ENCODE measurements at places on chromosomes 3 and 15.

DNA sequence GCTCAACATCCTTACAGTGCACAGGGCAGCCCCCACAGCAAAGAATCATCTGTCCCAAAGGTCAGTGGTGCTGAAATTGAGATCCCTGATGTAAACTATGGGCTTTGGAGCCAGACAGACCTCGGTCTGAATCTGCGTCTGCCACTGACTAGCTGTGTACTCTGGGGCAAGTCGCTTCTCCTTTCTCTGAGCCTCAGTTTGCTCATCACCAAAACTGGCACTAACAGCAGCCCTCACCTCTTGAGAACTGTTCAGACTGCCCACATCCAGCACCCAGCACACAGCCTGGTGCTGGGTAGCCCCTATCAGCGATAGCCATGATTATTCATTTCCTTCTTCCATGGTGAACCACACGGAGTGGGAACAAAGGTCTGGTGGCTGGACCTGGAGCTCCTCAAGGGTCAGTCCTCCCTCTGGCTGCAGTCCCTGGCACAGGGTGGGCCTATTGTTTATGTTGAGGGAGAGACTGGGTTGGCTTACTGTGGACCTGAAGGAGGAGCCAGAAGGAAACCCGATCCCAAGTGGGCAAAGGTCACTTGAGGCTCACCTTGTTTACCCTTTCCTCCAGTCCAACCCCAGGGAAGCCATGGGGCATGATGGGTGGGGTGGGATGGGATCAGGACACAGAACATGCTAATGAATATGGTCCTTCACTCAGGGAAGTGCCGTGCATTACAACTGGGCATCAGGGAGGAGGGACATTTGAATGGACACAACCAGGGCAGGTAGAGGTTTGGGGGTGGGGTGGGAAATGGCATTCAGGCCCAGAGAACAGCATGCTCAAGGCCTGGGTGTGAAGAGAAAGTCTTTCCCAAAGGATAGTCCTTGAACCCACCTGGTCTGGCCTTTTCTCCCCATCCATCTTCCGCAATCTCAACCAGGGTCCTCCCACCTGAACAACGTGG lies 1.6 kb upstream of the PRKCD start:
- DNase-seq = no peak

- no peak for DNase-seq
Measured at GRCh38 chr3:42014921-42015533, 53.1 kb upstream of the ULK4 start.

- no peak for DNase-seq
Measured at GRCh38 chr3:191236646-191237045, 37.6 kb downstream of the OSTN start.

GRCh38 chr3:117101697-117102096 lies 392.1 kb downstream of the TUSC7 start:
- DNase-seq = no peak

- DNase-seq = no peak
Measured at GRCh38 chr15:76165951-76166350, 106.2 kb downstream of the TMEM266 start.

- DNase-seq = no peak
Measured at GRCh38 chr15:35058534-35059054, 26.5 kb downstream of the NANOGP8 start.

GRCh38 chr3:72306800-72307341 lies 521.9 kb upstream of the PROK2 start:
- no peak for DNase-seq

- DNase-seq = no peak
Measured at GRCh38 chr15:64611085-64611725, 150.8 kb downstream of the ZNF609 start.

DNA sequence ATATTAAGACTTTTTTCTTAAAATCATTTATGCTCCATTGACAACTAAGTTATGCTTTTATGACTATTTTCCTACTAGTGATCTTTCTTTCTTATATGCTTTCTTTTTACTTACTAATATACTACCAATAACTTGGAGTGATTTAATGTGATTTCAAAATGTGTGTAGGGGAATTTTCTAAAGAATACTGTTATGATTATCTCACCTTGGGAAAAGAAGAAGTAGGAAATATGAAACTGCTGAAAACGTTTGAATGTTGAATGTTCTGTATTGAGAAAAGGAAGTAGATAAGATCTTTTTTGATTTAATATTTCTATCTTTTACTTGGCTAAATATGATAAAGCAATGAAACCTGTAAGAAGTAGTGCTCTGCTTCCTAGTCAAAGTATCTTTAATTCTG lies 7.8 kb upstream of the CD200R1 start:
- no peak for DNase-seq

DNA sequence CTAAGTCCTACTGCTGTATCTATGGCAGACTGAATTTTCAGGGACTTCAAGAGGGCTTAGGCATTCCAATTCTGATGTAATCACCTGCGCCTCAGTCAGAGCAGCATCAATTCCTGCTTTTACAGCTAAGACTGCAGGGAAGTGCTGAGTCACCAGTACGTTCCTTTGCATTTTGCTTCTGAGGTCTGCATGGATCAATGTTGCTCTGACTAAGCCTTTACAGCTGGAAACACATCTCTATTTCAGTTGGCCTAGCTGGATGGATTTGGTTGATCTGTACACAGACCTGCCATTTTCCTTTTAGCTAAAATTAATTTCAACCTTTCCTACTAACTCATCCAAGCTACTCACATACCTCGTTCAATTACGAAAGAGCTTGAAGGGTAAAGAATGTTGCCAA lies 51.3 kb downstream of the ETV5 start:
- DNase-seq = no peak

DNA sequence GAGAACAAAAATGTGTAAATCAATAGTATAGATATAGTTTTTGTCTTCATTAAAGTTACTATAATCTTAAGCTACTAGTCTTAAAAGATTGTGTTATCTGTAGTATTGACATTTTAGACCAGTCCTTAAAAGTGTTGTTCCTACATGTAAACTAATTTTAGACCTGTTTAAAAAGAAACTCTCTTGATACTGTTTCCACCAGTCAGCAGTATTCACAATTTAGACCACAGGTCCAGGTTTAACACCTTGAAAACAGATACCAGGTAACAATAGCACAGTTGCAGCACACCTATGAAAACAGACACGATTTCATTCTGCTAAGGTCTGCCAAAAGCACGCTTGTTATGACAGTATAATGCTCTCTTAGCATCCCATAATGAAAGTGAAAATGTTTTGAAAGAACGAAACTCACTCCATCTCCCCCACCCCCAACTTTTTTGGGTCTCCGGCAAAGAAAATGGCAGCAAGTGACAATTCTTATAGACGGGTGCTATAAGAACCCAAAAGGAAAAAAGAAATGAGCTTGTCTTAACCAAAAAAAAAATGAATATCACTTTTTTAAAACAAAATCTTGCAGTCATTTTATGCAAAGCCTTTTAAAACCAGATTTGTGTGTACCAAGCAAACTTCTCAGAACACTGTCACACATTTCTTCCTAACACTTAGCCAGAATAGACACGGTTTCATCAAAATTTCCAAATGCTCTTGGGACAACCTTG lies 1.6 kb downstream of the EIF4E3 start:
- no peak for DNase-seq

DNA sequence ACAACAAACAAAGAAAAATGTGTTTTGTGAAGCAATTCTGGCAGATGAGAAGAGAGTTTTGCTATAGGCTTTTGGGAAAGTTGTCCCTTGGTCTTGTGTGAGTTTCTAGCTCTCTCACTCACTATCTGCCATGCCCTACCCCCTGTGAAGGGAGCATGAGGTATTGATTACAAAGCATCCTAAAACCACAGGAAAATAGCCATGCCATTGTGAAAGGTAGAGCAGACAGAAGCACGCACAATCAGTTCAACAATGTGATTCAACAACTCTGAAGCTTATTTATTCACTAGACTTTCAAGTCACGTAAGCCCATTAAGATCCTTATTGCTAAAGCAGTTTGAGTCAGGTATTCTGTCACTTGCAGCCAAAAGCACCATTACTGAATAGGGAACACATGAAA lies 6.5 kb upstream of the AQR start:
- no peak for DNase-seq

- no peak for DNase-seq
Measured at GRCh38 chr3:108602935-108603294, 13.4 kb downstream of the DZIP3 start.

DNA sequence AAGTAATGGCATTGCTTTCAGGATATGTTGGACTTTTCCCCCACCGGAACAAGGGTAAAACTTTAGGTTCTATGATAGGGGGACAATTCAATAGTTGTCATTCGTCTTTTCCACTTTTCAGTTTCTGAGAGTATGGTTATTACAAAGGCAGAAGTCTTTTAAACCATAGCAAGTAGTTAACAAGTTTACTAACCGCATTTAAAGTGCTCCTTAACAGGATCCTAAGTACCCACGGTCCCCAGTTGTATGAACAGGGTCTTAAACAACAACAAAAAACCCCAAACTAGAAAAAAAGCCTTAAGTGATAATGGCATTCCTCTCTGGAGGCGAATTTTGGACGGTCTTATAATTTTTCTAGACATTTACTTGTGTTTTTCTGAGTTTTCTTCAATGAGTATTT lies 831 bp downstream of the IFT57 start:
- DNase-seq = no peak

DNA sequence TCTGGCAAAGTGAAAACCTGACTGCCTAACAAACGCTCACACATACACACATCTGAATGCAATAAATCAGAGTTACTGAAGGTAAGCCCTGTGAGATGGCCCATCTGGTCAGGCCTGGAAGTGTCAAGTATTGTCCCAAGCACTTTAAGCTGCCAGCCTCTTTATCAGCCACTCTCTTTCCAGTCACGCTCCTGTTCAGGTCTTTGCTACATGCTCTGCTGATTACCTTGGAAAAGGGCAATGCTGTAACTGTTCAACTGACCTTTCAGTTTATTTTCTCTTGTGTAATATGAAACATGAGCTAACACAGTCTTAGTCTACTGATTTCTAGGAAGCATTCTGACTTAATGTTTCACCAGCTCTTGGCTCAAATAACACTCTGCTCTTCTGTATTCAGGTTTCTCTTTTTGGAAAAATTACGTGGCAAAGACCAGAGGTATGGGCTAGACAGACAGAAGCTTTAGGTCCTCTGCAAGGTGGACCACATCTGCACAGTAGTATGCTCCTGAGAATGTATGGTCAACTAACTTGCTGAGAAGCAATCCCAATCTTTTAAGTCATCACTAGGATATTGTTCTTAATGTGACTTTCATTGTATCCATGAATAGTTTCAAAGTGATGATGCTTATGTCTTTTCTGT lies 44.5 kb downstream of the GBE1 start:
- DNase-seq = no peak

- DNase-seq = no peak
Measured at GRCh38 chr15:69009341-69009740, 5.2 kb upstream of the NOX5 start.

GRCh38 chr3:139203752-139204151 lies 140.1 kb upstream of the MRPS22 start:
- DNase-seq = no peak

DNA sequence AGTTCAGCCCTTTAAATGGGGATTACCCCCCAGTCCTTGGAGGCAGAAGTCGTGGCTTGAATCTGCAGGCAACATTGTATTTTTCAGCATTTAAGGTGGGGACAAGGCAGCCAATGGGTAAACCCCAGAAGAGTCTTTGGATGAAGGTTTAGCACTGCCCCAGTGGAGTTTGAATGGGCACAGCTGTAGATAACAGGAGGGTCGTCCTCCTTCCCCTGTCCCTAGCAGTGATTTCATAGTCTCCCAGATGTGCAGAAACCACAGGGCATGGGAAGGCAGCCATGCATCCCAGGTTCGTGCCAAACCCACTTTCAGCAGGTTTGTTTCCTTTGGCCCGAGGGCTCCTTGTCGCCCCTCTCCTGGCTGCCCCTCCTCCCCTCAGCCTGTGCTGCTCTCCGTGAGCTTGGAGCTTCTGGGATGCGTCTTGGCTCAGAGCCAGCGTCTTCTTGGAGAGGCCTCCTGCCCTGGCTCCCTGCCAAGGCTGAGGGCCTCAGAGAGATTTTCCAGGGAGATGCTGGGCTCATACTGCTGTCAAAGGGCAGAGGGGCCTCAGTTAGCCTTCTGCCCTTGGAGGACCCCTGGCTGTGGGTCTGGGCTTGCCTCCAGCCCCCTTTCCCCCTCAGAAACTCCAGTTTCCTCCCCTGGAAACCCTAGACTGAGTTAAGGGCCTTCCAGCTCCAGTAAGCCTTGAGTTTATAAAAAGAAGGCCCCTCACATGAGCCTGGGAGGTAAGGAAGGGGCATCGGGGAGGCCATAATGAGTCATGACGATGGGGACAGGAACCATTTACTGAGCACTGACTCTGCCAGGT lies 48.9 kb upstream of the POLG start:
- no peak for DNase-seq

- peak; percentile 34 for DNase-seq
Measured at GRCh38 chr3:57729334-57730045, 26.6 kb upstream of the SLMAP start.

DNA sequence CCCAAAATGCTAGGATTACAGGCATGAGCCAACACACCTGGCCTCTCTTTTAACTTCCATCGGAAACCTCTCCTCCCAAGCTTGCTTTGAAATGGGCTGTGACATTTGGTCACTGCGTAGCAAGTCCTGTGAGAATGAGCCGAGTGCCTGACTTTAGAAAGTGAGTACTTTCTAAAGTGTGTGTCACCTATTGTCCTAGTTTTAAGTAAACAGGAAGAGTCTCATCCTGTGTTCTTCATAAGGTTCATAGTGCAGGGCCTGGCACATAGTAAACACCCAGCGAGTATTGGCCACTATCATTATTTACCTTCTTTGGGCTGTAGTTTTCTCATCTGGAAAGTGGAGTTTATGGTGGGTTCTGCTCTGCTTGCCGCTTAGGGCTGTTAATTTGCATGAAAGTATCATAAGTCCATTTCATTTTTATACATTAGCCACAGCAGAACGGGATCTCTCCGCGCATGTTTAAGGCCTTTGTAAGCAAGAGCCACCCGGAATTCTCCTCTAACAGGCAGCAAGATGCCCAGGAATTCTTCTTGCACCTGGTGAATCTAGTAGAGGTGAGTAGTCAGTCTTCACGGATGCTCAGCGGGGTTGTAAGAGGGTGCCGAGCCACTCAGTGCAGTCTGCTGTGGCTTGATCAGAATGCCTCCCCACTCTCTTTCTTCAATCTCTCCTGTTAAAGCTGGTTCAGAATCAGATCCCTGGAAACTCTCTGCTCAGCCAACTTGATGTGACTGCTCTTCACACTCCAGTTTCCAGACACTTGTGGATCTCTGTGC lies 87.2 kb downstream of the USP13 start:
- DNase-seq = no peak

- DNase-seq = no peak
Measured at GRCh38 chr3:182794455-182795388, 1.4 kb downstream of the ATP11B start.

DNA sequence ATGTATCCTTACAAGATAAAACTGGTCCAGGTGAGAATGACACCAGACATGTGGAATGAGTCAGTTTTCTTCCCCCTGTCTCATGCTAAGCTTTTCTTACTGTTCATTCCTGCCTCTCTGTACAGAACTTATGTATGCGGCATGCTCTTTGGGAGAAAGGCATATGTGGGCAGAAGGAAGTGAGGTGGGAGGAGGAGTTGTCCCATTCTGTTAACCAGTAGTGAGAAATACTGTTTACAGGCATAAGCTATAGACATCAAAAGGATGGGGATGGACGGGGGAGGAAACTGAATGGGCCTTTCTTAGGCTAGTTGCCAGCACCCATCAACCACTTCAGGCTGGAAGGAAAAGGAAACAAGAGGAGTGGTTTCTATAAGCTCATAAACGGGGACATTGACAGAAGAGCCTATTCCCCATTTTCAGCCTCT lies 143.6 kb upstream of the BHLHE40 start:
- no peak for DNase-seq

All from osteocyte (in vitro differentiated cells).